ENCODE measurements at places on chromosomes 11 and 22.

GRCh38 chr11:70424765-70425344 lies 26.5 kb downstream of the CTTN start:
- DNase-seq, result no peak

DNA sequence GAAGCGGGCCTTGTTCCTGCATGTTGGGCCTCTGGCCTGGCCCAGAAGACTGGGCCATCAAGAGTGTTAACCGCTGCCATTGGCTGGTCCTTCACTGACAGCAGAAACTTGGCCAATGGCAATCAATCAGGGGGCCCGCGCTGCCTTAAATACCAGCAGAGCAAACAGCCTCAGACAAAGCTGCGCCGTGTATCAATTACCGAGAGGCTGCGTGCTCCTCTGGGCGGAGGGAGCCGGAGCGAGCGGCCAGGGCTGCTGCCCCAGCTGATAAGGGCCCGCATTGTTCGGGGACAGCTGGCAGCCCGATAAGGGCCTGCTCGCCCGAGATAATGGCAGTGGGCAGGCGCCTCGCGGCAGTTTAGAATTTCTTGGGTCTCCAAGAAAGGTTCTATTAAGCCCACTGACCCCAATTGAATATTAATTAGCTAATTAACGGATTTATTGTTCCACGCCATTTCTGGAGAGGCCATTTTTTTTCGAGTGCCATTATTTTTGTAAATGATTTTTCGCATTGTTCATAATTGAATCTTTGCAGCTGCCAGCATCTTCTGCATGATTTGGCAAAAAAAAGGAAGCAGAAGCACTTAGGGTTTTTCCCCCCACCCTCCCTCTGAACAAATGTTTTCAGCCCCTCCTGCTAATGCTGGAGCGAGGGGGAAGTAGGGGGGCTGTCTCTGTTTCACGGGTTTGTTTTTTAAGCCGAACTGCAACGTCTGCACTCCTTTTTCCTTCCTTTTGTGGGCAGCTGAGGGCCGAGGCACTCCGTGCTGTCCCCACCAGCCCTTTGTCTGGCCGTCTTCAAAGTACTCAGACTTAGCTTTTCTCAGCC lies 37.6 kb upstream of the RIC3 start:
- DNase-seq, result no peak

DNA sequence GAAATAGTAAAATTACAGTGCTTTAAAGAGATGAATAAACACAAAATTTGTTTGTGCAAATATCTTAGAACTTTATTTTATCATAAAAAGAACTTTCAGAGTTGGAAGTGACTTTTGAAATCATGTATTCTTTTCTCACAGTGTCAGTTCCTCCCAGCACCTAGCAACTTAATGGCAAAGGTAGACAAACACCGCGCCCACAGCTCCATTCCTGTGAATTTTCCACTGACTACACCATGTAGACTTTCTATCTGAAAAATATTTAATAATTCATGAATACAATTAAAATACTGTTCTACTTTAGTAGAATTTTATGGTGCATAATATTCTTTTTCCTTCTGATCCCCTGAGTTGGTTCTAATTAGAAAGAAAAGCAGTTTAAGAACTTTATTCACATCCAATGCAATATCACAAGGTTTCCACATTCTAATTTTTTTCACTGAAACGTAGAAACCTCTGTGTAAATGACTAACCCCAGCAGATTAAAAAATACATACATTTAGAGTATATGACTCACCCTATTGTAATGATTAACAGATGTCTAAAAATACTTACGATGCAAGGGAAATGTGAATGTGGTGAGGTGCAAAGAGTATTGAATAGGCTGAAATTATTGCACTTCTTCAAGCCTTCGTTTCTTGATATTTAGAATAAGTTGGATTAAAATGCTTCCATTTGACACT lies 218.2 kb upstream of the CCDC179 start:
- DNase-seq, result no peak

DNA sequence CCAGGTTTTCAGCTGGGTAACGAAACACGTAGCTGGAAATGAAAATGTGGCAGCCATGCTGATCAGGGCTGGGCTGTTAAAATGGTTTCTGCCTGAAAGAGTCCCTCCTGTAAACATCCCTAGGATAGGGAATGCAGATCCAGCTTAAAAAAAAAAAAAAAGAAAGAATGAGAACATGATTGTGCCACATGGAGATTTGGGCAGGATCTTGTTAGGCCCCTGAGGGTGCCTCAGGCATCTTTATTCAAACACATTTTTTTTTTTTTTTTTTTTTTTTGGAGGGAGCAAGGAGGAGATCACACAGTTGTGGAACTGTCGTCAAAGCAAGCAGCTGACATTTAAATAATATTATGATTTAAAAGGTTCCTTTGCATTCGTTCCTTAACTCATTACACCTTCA lies 900.3 kb downstream of the OPCML start:
- no peak for DNase-seq

GRCh38 chr11:2287091-2287490 lies 14.6 kb downstream of the C11orf21 start:
- DNase-seq, result no peak

GRCh38 chr11:105609832-105610781 lies at the start of gene GRIA4:
TSS of gene GRIA4 (plus strand) at chr11:105610073. CDS start at chr11:105610998, 925 bp downstream.
- no peak for DNase-seq

DNA sequence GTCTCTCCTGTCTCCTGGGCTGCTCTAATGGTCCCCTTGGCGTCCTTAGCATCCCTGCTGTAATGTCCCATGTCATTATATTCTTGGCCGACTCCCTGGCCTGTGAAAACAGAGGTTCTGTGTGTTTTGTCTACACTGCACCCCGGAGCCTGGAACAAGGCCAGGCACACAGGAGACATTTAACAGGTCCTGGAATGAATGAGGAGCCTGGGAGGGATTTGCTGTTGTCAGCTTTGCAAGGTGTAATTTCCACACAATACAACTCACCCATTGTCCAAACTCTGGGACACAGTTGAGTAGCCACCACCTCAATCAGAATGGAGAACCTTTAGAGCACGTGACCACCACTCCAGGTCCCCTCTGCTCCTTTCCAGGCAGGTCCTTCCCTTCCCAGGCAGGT lies 14.9 kb upstream of the PDGFB start:
- no peak for DNase-seq

DNA sequence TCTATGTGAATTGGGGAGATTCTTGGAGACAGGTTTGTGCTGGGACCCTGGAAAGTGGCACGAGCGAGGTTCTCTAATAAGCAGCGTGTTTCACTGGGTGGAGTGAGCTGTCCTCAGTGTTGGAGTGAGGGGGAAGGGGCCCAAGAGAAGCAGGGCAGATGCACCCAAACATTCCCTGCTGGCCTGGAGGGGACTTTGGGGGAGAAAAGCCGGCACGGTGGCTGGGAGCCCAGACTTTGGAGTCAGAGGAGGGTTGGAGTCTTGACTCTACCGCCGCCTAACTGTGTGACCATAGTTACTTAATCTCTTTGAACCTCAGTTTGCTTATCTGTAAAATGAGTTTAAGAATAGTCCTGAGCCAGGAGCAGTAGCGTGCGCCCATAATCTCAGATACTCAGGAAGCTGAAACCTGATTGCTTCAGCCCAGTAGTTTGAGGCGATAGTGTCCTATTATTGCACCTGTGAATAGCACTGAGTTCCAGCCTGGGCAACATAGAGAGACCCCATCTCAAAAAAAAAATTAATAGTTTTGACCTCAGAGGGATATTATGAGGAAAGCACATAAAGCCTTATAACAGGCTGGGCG lies 614 bp downstream of the NR1H3 start:
- no peak for DNase-seq

DNA sequence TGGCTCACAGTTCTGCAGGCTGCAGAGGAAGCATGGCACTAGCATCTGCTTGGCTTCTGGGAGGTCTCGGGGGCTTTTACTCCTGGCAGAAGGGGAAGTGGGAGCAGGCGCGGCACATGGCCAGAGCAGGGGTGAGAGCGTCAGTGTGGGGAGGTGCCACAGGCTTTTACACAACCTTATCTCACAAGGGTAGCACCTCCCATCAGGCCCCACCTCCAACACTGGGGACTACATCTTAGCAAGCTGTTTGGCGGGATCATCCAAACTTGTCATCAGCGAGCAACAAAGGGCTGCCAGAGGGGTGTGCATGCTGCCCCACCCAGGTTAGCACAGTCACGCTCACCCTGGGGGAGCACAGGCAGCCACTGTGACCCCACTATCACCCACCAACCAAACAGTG lies 18.9 kb upstream of the YPEL1 start:
- DNase-seq, result no peak

GRCh38 chr11:65859812-65860277 lies 388 bp upstream of the MUS81 start:
- DNase-seq, result no peak

DNA sequence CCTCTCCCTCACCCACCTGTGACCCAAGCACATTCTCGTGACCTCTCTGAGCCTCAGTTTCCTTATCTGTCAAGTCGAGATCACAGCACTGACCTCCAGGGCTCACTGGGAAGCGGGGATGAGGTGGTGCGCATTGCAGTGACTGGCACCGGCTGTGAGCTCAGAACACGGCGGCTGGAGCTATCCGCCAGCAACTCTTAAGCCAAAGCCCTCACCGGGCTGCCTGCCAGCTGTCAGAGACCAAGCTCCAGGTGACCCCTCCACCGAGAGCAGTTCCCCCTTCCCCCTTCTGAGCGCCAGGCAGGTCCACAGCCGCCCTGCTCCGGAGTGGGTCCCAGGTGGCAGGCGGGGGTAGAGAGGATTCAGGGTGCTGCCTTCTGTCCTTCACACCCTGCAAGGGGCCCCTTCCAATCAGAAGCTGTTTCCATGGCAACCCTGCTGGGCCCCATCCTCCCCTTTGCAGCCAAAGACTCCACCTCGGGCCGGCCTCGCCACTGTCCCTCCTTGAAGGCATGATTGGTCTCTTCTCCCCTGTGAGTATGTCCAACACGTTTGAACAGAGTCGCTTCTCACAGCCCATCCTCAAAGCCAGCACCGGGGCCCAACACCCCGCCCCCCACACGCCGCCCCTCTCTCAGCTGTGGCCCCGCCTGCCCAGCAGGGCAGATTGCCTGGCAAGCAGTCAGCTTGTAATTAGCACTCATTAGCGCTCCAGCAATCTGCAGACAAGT lies 98.7 kb downstream of the WNT7B start:
- no peak for DNase-seq

DNA sequence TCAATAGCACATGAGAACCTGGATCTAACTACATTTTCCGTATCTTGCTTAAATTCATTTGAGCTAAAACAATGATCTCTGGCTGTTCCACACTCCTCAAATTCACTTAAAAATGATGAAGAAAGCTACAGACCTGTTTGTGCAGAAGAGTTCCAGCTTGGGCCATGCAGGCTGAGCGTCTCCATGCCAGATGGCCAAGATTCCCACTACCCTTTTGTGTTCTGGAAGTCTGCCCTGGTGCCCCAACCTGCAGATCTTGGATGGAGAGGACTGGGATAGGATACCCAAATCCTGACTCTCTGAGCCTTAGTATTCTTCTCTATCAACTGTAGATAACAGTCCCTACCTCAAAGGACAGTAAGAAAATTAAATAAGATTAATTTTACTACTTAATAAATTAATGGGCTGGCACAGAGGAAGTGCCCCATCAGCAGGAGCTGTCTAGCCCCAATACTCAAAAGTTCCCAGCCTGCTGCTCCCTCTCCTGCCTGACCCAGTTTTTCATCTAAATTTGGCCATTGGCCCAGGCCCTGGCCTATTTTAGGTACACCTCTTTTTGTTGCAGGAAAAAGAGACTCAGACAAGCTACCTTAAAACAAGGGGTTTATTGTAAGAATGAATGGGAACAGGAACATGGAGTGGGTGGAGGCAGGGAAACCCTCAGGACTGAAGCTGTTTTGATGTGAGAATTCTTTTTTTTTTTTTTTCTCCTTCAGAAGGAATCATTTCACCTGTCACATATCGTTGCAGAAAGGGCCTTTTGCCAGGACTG lies 81.4 kb upstream of the GRK3 start:
- no peak for DNase-seq

DNA sequence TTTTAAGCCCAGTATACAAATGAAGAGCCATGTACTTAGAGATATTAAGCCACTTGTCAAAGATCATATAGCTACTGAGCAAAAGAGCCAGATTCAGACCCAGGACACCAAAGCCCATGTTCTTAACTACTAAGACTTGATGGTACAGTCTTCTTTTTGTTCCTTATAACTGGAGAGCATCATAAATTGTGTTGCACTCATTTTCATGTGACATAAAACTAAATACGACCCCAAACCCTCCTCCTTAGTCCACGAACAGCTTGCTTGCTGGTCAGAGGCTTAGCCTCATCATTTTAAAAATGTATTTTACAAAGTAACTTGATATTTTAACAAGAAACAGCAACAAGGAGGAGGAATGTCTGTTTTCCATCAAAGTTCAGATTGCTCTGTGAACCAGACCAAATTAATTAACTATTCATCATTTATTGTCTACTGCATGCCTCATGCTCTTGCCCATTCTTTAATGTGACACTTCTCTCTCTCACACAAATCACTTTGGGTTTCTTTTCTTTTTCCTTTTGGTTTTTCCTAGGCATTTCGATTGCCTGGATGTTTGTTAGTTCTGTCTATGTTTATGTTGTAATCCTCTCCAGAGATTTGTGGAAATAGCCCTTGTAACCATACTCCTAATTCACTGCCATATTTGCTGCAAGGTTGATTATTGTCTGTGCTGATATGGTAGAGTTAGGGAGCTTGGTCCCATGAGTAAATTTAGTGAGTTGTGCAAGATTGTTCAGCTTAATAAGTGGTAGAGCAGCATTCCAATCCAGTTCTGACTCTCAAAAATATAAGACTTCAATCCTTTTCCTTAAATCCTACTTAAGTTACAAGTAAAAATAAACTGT lies 8.4 kb upstream of the ARHGAP20 start:
- DNase-seq, result no peak

GRCh38 chr22:49076300-49077035 lies 751.2 kb downstream of the BRD1 start:
- DNase-seq, result no peak

- no peak for DNase-seq
These were observed 27.2 kb downstream of the RPS6KA4 start for GRCh38 chr11:64385945-64386704.

DNA sequence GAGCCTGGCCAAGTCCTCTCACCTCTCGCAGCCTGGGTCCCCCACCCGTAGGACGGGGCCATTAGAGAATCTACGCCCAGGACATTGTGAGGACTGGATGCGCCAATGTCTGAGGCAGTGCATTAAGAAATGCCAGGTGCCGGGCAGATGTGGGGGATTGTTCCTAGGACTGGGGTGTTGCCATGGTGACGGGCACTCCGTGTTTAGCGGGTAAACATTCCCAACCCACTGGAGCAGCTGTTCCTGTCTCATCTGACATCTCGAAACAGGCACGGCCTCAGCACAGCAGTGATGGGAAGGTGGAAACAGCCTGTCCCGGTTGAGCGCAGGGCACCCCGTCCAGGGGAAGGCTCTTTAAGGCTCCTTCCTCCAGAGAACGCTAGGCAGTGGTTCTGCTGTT lies 99.6 kb upstream of the RTL6 start:
- no peak for DNase-seq

GRCh38 chr11:71936825-71937224 lies 8.0 kb downstream of the RNF121 start:
- DNase-seq, result no peak

All from CD4-positive, alpha-beta T cell treated with Interleukin-10 for 1 hour (primary cell).